Midbrain (tissue), 1 donor: ENCODE measurements at places on chromosomes 3 and 15.

- no peak for DNase-seq
Measured at GRCh38 chr3:122100591-122101463, 45.7 kb downstream of the CD86 start.

GRCh38 chr3:74122281-74122680, 492.2 kb downstream of the CNTN3 start:
- no peak for DNase-seq

DNA sequence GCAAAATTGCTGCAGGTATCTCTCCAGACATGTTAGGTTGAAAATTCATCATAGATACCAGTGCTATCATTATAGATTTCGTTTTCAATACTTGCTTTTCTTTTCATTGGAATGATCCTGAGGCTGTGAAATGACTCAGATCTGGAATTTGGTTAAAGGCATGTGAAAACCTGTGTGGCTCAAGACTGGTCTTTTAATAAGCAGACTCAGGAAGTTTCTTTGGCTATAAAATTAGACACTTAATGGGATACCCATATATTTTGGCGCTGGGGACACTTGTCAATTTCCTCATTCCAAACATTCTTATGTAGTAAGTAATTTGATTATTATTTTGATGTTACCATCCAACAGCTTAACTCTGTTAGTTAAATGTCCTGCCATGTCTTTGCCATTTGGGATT, 1041.1 kb upstream of the GBE1 start:
- no peak for DNase-seq

DNA sequence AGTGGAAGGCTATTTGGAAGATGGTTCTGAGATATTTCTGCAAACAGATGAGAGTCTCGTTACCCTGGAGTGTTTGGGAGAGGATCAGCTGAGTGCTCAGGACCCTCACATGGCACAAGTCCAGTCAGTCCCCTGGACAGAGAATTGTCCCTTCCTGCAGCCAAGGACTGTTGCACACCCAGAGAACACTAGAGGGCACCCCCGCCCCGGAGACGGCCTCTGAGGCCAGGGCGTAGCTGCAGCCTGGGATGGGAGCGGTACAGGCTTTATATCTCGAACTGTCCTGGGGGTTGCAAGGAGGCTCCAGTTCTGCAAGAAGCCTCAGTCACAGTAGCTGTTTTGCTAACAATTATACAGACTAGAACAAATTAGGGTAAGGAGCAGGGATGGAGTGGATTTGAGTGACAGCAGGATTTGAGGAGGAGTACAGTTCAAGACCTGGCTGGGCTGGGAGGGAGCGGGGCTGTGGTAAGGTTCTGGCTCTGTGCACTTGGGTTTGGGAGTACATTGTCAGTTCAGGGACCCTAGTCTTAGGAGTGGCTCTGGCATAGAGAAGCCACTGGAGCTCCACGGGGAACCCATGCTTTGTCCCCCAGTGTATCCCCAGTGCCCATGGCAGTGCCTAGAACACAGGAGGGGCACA, 67.6 kb upstream of the HACD2 start:
- peak; percentile 83 for DNase-seq
